Uterus (tissue), 4 donors: ENCODE measurements at places on chromosomes 12 and 14.

DNA sequence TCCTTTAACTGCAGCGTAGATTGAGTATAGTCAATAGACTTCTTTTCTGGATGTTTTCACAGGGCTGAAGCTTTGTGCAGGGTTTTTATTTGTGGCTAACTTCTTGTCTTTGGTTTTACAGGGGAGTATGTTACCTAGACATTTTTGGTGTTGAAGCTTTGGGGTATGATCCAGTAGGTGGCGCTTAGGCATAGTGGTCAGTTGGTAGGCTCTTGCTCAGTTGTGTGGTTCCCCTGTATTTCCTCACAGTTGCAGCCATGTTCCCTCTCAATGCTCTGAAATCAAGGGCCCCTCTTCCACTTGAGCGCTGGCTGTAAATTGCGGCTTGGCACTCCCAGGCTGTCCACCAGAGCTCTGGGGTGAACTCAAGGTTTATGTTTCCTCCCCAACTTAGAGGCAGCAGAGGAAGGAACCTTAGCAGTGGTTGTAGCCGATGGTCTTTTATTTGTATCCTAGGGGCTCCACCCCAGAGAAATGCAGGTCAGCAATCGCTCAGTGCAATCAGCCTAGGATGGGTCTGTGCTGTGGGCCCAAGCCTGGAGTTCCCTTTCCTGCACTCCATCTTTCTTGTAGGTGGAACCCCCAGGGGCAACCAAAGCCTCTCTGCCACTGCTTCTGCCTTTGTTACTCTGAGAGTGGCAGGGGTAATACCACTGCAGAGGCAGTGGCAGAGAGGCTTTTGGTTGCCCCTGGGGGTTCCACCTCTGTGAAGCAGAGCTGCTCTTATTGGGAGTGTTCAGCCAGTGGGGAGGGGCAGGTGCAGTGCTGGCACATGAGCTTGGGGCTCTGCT is 55.1 kb downstream of the CMAS start:
- peak; percentile 38 for DNase-seq

GRCh38 chr14:67269298-67270060 is 28.2 kb downstream of the PALS1 start:
- no peak for DNase-seq

- DNase-seq = no peak
These were observed 206.6 kb downstream of the MON2 start for GRCh38 chr12:62673028-62673815.

GRCh38 chr14:29643433-29644211 is 284.0 kb downstream of the PRKD1 start:
- no peak for DNase-seq

DNA sequence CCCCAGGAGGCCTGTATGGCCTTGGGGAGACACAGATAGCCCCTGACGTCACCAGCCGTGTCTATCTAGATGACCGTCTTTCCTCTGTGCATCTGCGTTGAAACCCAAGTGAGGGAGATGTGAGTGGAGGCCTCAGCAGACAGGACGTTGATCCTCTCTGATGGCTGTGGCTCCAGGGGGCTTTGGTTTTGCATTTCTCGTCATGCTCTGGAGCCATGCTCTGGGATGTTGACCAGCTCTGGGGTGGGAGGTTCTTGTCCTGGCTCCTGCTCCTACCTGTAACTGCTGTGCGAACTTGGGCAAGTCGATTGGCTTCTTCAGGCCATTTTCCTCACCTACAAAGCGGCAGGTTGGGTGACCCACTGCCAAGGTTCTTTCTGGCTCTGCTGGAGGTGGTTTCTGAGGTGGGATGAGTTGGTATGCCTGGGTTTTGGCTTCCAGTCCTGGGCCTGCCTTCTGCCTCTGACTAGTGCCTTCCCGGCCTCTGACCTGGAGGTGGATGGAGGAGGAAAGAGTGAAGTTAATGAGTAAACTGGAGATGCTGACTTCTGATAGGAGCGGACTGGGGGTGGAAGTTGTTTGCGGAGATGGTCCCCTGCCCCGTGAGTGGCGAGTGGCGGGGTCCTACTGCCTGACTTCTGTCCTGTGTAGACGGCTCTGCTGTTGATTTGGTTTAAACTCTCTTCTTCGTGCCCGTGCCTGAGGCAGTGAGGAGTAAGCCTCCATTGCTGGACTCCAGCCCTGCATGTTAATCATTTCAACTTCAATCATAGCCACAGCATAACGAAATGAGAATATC is 8.4 kb downstream of the TSPAN9 start:
- no peak for DNase-seq
